HS-27A (cell line): ENCODE measurements at places on chromosomes 16 and 17.

GRCh38 chr17:71339206-71339605 lies 781.6 kb upstream of the SOX9 start:
- no peak for DNase-seq

- no peak for DNase-seq
These were observed 11.8 kb downstream of the POLR3E start for GRCh38 chr16:22308824-22309520.

GRCh38 chr17:74244548-74244947 lies 29.5 kb upstream of the DNAI2 start:
- DNase-seq: no peak

DNA sequence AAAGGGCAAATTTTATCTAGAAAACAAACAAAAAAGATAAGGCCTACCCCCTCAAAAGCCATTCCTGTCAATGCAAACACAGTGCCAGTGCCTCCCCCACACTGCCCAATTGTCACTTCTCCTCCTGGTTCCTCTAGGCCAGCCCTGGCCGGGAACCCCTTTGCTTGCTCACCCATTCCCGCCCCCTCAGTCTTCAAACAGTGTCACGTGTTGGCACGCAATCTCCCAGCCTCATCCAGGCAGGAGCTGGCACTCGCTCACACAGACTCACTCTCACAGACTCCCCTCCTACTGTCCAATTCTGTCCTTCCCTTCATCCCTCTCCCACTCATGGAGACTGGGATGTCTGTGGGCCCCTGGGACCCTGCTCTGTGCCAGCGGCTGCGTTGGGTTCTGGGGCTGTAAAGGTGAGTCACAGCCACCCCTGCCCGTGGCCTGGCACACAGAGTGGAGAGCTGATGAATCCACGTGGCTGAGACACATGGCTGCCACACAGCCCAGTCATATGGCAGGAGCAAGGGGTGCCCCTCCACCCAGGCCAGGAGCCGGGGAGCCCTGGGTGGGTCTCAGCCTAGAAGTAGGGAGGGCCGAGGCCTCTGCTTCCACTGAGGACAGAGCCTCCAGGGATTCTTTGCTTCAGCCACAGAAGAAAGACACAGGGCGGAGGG lies 54.8 kb downstream of the VAC14 start:
- peak; percentile 64 for DNase-seq

GRCh38 chr16:18039931-18040330 lies 296.6 kb downstream of the NPIPA8 start:
- DNase-seq: no peak

DNA sequence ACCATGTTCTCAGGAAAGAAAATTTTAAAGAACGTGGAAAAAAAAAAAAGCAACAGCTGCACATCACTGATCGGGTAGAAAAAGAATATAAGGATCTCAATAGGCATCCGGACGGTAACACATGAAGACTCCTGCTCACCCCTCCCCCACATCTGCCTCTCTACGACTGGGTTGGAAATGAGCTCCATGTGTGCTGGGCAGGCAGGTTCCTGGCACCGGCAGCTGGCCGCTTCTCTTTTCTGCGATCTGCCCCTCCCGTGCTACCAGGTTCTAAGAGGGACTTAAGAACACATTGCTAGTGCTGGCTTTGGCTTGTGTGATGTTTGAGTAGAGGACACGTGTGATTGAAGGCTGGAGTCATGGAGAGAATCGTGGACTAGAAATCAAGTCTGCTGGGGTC lies 115.5 kb downstream of the AATF start:
- no peak for DNase-seq

GRCh38 chr17:58985367-58985766 lies 121.3 kb downstream of the TRIM37 start:
- DNase-seq: no peak

GRCh38 chr16:57527610-57528360 lies 8.6 kb downstream of the CCDC102A start:
- DNase-seq: no peak

- no peak for DNase-seq
These were observed 9.9 kb upstream of the TSPOAP1 start for GRCh38 chr17:58338454-58338840.

GRCh38 chr16:81831722-81832126 lies 52.6 kb downstream of the PLCG2 start:
- DNase-seq: no peak

DNA sequence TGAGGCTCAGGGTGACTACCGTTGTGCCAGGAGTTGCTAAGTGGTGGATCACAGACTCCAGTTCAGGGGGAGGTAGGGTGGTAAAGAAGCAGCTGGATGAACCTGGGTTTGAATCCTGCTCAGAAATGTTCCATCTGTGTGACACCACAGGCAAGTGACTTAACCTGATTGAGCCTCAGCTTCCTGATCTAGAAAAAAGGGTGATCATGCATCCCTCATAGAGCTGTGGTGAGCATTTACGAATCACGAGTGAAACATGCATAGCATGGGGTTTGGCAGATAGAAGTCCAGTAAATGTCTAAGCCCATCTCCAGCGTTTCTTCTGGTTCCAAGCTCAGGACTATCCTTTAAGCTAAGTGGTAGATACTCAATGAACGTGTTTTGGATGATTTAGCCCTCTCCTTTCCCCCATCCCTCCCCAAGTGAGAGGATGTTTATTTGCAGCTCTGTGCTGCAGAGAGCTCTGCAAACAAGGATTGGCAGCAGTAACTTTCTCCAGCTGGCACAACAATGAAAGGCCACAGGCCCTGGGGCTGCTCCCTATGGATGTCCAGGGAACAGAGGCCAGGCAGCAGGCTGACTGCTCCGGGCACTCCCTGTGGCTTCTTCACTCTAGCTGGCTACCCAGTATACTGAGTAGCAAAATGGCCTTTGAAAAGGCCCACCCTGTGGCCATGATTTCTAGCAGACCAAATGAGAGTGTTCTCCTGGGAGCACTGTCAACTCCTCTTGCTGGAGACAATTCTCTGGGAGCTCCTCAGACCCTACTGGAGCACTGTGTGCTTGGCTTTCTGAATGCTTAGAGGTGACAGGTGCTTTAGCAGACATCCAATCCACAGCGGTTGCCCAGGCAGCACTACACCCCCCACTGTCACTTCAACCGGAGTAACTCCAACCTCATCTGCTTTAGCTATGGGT lies 21.3 kb downstream of the CA4 start:
- no peak for DNase-seq

DNA sequence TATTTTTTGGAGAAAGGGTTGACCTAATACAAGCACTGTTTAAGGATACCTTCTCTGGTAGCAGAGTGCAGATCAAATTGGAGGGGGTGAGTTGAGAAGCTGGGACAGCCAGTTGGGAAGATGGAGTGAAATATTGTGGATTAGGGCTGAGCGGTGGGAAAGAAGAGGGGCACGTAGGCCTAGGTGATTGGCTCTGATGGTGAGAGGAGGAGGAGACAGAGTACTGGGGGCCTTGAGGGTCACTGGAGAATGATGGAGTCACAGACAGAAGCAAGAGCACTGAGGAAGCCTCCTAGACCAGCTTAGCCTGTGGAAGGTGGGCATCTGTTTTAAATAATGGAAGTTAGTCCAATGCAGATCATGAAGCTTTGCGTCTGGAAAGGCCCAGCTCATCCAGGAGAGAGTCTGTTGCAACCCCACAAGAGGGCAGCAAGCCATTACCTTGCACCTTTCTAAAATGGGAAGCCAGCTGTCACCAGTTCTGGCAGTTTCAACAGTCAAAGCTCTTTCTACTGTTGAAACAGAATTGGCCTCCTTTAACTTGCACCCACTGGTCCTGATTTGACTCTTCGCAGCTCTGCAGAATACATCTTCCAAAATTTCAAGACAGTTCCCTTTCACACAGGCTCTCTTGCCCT lies 11.8 kb downstream of the SLC9A5 start:
- no peak for DNase-seq

DNA sequence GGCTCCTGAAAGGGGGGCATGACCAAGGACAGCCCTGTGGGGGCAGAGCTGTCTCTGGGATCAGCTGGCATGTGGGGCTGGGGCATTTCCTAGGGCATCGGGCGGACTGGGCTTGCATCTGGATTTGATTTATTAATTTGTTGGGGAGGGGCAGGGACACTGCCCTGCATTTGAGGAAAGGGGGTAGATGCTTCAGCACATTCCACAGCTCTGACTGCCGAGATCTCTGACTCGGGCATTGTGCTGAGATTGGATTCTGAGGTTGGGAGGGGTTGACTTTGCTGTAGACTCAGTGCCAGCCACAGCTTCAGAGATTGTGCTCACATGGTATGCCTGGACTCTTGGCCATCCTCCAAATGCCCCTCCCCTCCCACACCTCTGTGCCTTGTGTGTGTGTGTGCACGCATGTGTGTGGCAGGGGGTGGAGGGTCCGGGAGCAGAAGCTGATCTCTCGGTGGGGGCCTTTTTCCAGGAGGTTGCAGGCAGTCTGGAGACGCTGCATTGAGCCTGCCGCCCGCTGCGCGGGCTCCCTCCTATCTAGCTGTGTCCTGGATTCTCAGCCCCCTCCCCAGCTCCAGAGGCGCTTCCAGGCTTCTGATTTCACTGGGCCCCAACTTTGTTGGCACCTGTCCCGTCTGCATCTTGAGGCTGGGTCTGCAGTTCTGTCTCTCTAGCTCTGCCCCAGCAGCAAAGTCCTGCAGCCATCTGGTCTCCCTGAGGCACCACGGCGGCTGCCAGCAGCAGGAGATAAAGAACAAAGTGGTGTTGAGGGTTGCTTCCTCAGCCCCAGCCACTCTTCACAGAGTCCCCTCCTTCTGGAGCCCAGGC lies 14.9 kb downstream of the IGFBP4 start:
- DNase-seq: peak; percentile 64

- DNase-seq: no peak
These were observed 10.6 kb downstream of the USP7 start for GRCh38 chr16:8953064-8953463.

GRCh38 chr17:42027590-42027889 lies 7.7 kb downstream of the NKIRAS2 start:
- no peak for DNase-seq

DNA sequence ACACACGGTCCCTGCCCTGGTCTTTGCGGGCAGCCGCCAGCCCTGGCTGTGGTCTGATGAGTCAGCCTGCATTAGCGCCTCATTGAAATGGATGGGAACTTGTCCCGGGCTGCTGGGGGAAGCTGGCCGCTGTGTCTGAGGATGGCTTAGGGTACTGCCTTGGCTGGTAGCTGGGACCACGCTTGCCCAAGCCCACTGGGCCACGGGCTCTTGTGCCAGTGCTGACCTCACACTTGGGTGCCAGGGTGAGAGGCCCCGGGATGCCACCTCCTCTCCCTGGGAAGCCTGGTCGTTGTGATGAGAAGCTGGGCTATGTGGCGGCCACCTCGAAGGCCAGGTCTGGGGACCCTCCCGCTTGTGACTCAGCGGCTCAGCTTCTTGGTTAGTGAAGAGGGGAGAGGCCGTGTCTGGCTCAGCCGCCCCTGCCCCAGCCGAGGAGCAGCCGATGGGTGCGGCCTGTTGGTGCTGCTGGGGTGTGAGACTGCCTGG lies 10.7 kb downstream of the CACNA1H start:
- peak; percentile 11 for DNase-seq

DNA sequence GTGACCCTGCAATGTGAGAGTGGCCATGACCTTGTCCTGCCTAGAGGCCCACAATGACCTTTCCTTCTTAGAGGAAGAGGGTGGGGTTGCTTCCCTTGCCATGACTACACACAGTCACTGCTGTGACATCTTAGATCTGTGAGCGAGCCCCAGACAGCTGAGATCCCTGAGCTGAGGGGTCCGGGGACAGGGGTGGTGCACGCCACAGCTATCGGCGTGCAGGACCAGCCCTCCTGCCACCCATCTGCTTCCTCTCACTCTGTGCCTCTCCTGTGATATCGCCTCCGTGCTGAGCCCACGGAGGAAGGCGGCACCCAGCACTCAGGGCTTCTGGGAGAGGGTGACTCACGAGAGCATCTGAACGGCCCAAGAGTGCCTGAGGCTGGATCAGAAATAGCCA lies 35.2 kb downstream of the KIAA0513 start:
- no peak for DNase-seq
